Cardiac ventricle fibroblast (primary cell): ENCODE measurements at places on chromosomes 7 and 10. TPM values are rescaled to one million over a fixed set of nuclear protein-coding genes. Genes with fewer than 3 reads are reported as not detected.

Gene IFIT1
- 8.5 and 13.6 TPM in 2 replicates for total RNA-seq

Gene KCNH2
- total RNA-seq = not detected in 2 replicates

Gene BMPER
- total RNA-seq = 67.4 and 86.9 TPM in 2 replicates

Gene OR9A4
- total RNA-seq = not detected in 2 replicates

Gene H2BK1
- total RNA-seq = not detected in 2 replicates

Gene SIRT1
- total RNA-seq = 8.5 and 13.3 TPM in 2 replicates

Gene FRAT1
- total RNA-seq = 1.8 and 4.5 TPM in 2 replicates

Gene DDC
- total RNA-seq = 1.6 TPM in 1 of 2 replicates, not detected in the other

Gene CCL24
- total RNA-seq = not detected in 2 replicates

Gene AVPI1
- 6.4 and 6.8 TPM in 2 replicates for total RNA-seq

Gene CRPPA
- 1.5 and 1.7 TPM in 2 replicates for total RNA-seq

Gene AOC1
- total RNA-seq = not detected in 2 replicates

Gene TMEM273
- total RNA-seq = 0.12 TPM in 1 of 2 replicates, not detected in the other

Gene GLCCI1
- total RNA-seq = 2.7 and 3.6 TPM in 2 replicates

Gene FAM25C
- not detected in 2 replicates for total RNA-seq

Gene NYAP1
- total RNA-seq = 0.59 and 0.94 TPM in 2 replicates

Gene PAXIP1
- 6.6 and 7.1 TPM in 2 replicates for total RNA-seq

Gene RGR
- total RNA-seq = not detected in 2 replicates

Gene WASHC2A
- 31.9 and 33.1 TPM in 2 replicates for total RNA-seq

Gene SPDYE2B
- total RNA-seq = not detected in 2 replicates

Gene TUBAL3
- total RNA-seq = not detected in 2 replicates

Gene SPDYE16
- 0.75 TPM in 1 of 2 replicates, not detected in the other for total RNA-seq

Gene MKLN1
- total RNA-seq = 21.8 and 22.2 TPM in 2 replicates

Gene SLC18A2
- total RNA-seq = not detected in 2 replicates

Gene AEBP1
- total RNA-seq = 165 and 178 TPM in 2 replicates

Gene LSM5
- total RNA-seq = 8.6 and 10.2 TPM in 2 replicates

Gene GSDME
- total RNA-seq = 12.0 and 14.9 TPM in 2 replicates

Gene NAT16
- total RNA-seq = not detected in 2 replicates

Gene CALHM2
- total RNA-seq = 124 and 125 TPM in 2 replicates

Gene MAGI2
- total RNA-seq = 2.3 and 9.4 TPM in 2 replicates

Gene MACC1
- not detected in 2 replicates for total RNA-seq

Gene PNLIPRP2
- total RNA-seq = not detected in 2 replicates

Gene FRMD4A
- total RNA-seq = 21.7 and 22.0 TPM in 2 replicates

Gene RBP3
- not detected in 2 replicates for total RNA-seq

Gene ITPRID1
- total RNA-seq = not detected in 2 replicates
